ENCODE measurements at places on chromosomes 1 and 21.
A peak's percentile ranks its signal among the peaks of the same experiment; 100 is the strongest.

GRCh38 chr21:27001526-27001925 lies 34.6 kb upstream of the ADAMTS5 start:
- no peaks in the 10 kb centered on the region for H3K27me3 ChIP-seq
- DNase-seq = no peak
- H3K27ac ChIP-seq = no peak overlapping the region
- H3K36me3 ChIP-seq = no peaks in the 10 kb centered on the region

- peak; percentile 7 for DNase-seq
- H3K27me3 ChIP-seq = no peaks in the 10 kb centered on the region
- no peak overlapping the region for H3K27ac ChIP-seq
- no peak overlapping the region for H3K4me3 ChIP-seq
Observed at GRCh38 chr1:202752774-202753173, 42.5 kb upstream of the SYT2 start.

GRCh38 chr1:114745291-114745690 lies 12.5 kb downstream of the CSDE1 start:
- no peaks in the 10 kb centered on the region for H3K4me1 ChIP-seq
- no peak overlapping the region for H3K4me3 ChIP-seq
- H3K27ac ChIP-seq = no peak overlapping the region
- DNase-seq = no peak
- peaks cover 11% of the 10 kb centered on the region for H3K36me3 ChIP-seq
- H3K27me3 ChIP-seq = no peaks in the 10 kb centered on the region

GRCh38 chr1:228272831-228273571 lies 65.2 kb downstream of the OBSCN start:
- no peaks in the 10 kb centered on the region for H3K36me3 ChIP-seq
- DNase-seq = no peak
- H3K27me3 ChIP-seq = no peaks in the 10 kb centered on the region

Data from lung (tissue), 17 donors.